ENCODE measurements at places on chromosomes 2 and 18.
A peak's percentile ranks its signal among the peaks of the same experiment; 100 is the strongest.

DNA sequence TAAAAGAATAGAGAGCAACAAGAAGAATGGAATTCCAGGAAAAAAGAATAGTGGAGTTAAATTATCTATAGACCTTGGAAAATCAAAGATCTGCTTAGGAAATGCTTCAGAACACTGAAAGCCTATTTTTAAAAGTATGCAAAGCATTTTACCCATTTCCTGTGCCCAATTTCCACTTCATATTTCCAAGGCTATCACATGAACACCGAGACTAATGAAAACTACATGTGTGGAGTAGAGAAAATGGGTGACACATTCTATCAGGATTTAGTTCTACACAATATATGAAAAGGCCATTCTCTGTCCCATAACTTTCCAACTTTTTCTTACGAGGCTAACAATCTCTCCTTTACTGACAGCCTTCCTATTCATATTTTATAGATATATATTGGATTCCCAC is 279.4 kb downstream of the CCDC178 start:
- DNase-seq: no peak

GRCh38 chr2:240412975-240413812 is 22.3 kb upstream of the GPC1 start:
- no peak for DNase-seq

GRCh38 chr2:132438691-132439090 is 22.1 kb downstream of the GPR39 start:
- DNase-seq: no peak

GRCh38 chr2:96859099-96859649 is 1.4 kb upstream of the ANKRD39 start:
- DNase-seq: peak; percentile 52

- no peak for DNase-seq
Measured at GRCh38 chr18:78871618-78872017, 108.0 kb upstream of the SALL3 start.
